ENCODE measurements at places on chromosomes 3 and 15.

GRCh38 chr3:66336333-66336766 is 115.5 kb downstream of the SLC25A26 start:
- ATAC-seq: no peak
- no peak overlapping the region for H3K4me3 ChIP-seq
- H3K4me1 ChIP-seq: peaks cover 28% of the 10 kb centered on the region
- peaks cover 12% of the 10 kb centered on the region for H3K36me3 ChIP-seq

- no peak overlapping the region for H3K4me3 ChIP-seq
- ATAC-seq: no peak
- no peaks in the 10 kb centered on the region for H3K27me3 ChIP-seq
- H3K36me3 ChIP-seq: no peaks in the 10 kb centered on the region
These were observed 933.1 kb downstream of the SQOR start for GRCh38 chr15:46567968-46568367.

DNA sequence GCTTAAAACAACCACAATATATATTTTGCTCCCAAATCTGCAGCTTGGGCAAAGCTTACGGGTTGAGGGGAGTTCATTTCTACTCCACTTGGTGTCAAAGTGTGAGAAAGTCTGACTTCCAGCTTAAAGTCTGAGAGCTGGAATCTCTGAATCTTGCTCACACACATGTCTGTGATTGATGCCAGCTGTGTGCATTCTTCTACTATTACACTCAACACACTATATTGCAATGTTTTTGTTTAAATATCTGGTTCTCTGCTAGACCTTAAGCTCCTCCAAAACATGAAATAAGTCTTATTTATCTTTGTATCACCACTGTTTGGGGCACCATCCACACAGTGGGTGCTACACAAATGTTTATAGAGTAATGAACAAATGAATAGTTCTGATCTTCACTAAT is 36.7 kb upstream of the SECISBP2L start:
- peaks cover 14% of the 10 kb centered on the region for H3K27me3 ChIP-seq
- H3K4me3 ChIP-seq: no peak overlapping the region
- H3K4me1 ChIP-seq: no peaks in the 10 kb centered on the region

DNA sequence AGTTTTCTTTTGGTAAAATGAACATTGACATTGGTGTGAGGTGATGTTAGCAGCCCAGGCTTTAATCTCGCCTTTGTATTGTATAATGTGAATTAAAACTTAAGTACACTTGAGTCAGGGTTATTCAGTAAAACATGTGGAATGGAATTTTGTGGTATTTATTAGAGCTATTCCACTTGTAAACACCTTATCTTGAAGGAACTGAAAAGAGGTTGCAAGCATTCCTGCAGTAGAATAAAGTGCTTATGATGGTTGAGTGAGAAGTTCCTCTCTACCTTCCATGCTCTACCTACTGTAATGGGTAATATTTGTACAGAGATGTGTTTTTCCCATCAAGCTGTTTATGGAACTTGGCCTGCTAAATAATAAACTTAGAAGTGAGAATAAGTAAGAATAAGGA is 36.1 kb downstream of the HMG20A start:
- no peak for ATAC-seq
- H3K4me3 ChIP-seq: no peak overlapping the region
- peaks cover 27% of the 10 kb centered on the region for H3K36me3 ChIP-seq
- H3K4me1 ChIP-seq: peaks cover 39% of the 10 kb centered on the region

GRCh38 chr15:65789105-65789504 is 3.0 kb downstream of the DENND4A start:
- H3K36me3 ChIP-seq: peaks cover 1% of the 10 kb centered on the region
- H3K4me1 ChIP-seq: peaks cover 40% of the 10 kb centered on the region
- H3K4me3 ChIP-seq: peak overlapping the region; percentile 81
- no peaks in the 10 kb centered on the region for H3K27me3 ChIP-seq
- H3K27ac ChIP-seq: peak overlapping the region; percentile 93

DNA sequence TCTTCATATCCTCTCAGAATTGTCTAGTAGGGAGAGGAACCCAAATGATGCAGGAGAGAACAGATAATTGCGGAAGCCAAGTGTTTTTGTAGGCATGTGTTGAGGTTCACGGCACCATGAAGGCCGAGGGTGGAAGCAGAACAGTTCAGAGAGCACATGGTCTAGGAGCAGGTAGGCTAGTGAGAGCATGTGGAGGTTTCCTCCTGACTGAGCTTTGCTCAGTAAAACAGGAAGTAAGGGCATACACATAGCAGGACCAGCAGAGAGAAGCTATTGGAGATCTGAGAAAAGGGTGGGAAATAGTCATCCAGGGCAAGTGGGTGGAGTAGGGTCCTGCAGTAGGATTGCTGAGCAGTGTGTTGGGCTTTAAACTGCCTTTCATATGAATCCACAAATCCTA is 491.1 kb downstream of the FHIT start:
- no peak overlapping the region for H3K27ac ChIP-seq
- H3K36me3 ChIP-seq: no peaks in the 10 kb centered on the region
- ATAC-seq: peak; percentile 54
- peaks cover 18% of the 10 kb centered on the region for H3K4me1 ChIP-seq
- no peak overlapping the region for H3K4me3 ChIP-seq

GRCh38 chr3:174862101-174862500 is 3.0 kb downstream of the NAALADL2 start:
- H3K27me3 ChIP-seq: no peaks in the 10 kb centered on the region
- H3K4me1 ChIP-seq: no peaks in the 10 kb centered on the region
- no peak overlapping the region for H3K27ac ChIP-seq
- no peaks in the 10 kb centered on the region for H3K36me3 ChIP-seq

- peaks cover 77% of the 10 kb centered on the region for H3K4me1 ChIP-seq
- H3K27ac ChIP-seq: peak overlapping the region; percentile 56
- no peaks in the 10 kb centered on the region for H3K27me3 ChIP-seq
These were observed 15.0 kb downstream of the RYK start for GRCh38 chr3:134235577-134236076.

GRCh38 chr3:140249188-140249587 is 314.2 kb downstream of the CLSTN2 start:
- no peak overlapping the region for H3K27ac ChIP-seq
- no peak overlapping the region for H3K4me3 ChIP-seq
- H3K36me3 ChIP-seq: no peaks in the 10 kb centered on the region
- no peaks in the 10 kb centered on the region for H3K27me3 ChIP-seq
- no peaks in the 10 kb centered on the region for H3K4me1 ChIP-seq
- ATAC-seq: no peak

GRCh38 chr3:5138214-5138981 is 16.3 kb downstream of the ARL8B start:
- H3K27me3 ChIP-seq: no peaks in the 10 kb centered on the region
- H3K36me3 ChIP-seq: peaks cover 37% of the 10 kb centered on the region
- peak overlapping the region; percentile 62 for H3K4me3 ChIP-seq
- H3K27ac ChIP-seq: peak overlapping the region; percentile 94

DNA sequence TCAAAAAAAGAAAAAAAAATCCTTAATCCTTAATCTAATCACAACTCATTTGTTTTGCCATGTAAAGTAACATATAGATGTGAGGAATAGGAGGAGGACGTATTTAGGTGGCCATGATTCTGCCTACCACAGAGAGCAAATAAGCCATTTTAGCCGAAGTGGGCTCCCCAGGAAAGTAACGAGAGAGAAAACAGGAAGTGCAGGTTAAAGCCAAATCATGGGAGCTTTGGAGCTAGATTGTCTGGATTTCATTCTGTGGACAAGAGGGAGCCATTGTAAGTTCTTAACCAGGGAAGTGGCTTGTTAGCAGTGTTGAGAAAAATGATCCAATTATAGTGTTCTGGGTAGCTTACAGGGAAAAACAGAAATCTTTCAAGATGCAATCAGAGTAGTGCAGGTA is 9.4 kb downstream of the TMOD2 start:
- H3K4me3 ChIP-seq: no peak overlapping the region
- no peak for ATAC-seq
- H3K4me1 ChIP-seq: peaks cover 20% of the 10 kb centered on the region

DNA sequence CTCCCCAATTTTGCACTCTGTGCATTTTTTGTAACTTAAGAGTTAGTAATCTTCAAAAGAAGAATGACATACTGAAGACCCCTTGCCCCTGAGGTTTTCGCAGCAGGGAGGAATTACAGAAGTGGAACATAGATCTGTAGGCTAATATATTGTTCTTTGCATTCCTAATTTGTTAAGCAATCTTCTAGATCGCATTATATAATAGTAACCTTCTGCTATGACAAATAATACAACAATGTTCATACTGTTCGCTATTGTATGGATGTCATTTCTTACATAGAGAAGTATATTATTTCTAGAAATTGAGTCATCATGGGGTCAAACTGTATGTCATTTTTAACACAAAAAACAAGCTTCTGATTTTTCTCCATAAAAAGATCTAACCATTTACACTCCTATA is 95.8 kb upstream of the TGFBR2 start:
- H3K27me3 ChIP-seq: no peaks in the 10 kb centered on the region
- no peak overlapping the region for H3K27ac ChIP-seq

DNA sequence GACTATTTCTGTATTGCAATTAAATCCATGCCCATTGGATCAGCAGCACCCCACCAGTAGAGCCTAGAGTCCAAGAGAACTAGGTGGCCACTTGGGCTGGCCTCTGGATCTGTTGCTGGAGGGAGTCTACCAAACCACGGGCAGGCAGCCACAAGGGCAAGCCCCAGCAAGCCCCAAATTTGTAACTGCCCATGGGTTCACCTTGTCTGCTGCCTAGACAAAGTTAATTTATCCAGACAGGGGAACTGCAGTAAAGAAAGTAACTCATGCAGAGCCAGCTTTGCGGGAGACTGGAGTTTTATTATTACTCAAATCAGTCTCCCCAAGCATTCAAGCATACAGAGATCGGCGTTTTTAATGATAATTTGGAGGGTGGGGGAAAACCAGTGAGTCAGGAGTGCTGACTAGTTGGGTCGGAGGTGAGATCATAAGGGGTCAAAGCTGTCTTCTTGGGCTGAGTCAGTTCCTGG is 74.0 kb upstream of the TERB2 start:
- peak overlapping the region; percentile 50 for H3K4me3 ChIP-seq
- peak; percentile 94 for ATAC-seq
- H3K4me1 ChIP-seq: peaks cover 34% of the 10 kb centered on the region
- H3K27me3 ChIP-seq: peaks cover 5% of the 10 kb centered on the region
- peak overlapping the region; percentile 95 for H3K27ac ChIP-seq

GRCh38 chr15:69093127-69093526 is 67.3 kb upstream of the GLCE start:
- no peak overlapping the region for H3K4me3 ChIP-seq
- ATAC-seq: no peak
- H3K27ac ChIP-seq: no peak overlapping the region
- peaks cover 29% of the 10 kb centered on the region for H3K27me3 ChIP-seq
